ENCODE measurements at places on chromosomes 5 and 9.

- peak; percentile 91 for DNase-seq
These were observed 101.7 kb downstream of the UBAP2 start for GRCh38 chr9:33946779-33947535.

DNA sequence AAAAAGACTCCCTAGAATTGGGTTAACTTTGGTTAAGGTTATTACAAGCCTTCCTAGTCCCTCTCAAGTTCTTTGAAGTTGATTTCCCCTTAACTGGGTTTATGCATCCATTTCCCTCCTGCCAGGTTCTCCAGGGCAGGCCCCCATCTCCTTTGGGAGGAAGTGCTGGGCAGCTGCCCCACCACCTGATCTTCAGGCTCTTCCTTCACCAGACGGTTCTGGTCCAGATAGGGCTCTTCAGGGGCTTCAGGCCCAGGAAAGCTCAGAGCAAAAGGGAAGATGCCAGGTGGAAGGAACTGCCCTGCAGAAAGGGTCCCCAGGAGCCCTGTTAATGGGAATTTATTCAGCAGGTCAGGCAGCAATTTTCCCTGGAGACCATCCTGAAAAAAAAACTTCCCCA lies 2.1 kb downstream of the SMIM32 start:
- DNase-seq, result no peak

GRCh38 chr5:103679873-103680272 lies 117.3 kb upstream of the NUDT12 start:
- no peak for DNase-seq

DNA sequence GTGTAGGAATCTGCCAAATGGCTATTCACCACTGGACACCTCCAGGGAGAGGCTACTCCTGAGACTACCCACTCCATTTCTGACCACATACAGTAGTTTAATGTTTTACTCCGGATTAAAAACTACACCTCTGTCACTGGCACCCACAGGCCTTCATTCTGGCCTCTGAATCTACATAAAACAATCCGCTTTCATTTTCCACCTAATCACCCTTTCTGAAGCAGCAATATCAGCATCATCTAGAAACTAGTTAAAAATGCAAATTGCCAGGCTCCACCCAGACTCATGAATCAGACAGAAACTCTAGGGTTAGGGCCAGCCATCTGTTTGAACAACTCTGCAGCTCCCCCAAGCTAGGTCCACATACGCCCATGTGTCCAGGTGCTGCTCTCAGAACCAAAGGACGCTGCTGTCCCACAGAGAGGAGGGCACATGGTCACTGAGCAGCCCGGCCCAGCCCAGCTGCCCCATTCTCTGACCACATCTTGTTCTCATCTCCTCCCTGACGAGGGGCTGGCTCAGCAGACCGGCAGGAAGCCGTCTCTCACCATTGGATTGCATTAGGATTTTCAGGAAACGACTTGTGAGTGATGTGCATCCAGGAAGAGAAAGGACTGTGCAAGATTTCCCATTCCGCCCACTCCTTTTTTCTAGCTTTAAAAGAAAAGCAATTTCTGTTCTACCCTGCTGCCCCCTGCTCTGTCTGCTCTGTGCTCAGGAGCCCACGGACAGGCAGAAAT lies 34.7 kb downstream of the ADAM19 start:
- DNase-seq, result peak; percentile 68

GRCh38 chr9:115305543-115305942 lies 187.6 kb upstream of the TNC start:
- no peak for DNase-seq

GRCh38 chr9:70081120-70081495 lies 37.5 kb downstream of the MAMDC2 start:
- DNase-seq, result peak; percentile 44

DNA sequence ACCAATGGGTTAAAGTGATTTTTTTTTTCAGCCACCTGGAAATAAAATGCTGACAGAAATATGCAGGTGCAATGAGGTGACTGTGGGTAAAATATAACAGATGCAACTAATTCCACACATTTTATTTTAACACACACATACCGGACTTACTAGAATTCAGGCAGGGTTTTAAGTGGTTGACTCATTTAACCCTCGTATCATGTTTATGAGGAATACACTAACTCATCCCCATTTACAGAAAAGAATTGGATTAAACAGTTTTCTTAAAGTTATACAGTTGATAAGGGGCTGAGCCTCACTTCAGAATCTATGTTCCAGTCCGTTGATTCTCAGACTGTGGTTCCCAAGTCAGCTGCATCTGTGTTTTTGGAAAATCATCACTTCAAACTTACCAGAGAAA lies 207.5 kb downstream of the CHSY3 start:
- no peak for DNase-seq

DNA sequence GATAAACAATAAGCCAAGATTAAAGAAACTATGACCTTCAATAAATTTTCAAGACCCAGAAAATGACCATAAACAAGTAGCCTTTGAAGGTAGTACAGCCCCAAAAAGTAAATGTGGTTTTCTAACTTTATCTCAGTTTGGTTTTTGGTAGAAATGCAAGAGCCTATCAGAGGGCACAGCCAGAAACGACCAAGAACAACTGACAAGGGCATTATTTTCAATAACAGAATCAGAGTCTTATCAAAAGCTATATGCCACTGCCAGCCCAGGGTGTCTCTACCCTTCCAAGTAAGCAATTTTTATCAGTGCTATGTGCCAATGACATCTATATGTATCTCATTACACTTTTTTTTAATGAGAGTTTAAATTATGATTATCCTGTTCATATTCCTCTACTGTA lies 11.8 kb upstream of the SPINK6 start:
- no peak for DNase-seq

GRCh38 chr5:161966564-161966963 lies 101.0 kb upstream of the GABRG2 start:
- DNase-seq, result no peak

GRCh38 chr5:1547655-1548054 lies 23.9 kb upstream of the LPCAT1 start:
- no peak for DNase-seq

GRCh38 chr5:149644629-149645028 lies 63.3 kb downstream of the ARHGEF37 start:
- DNase-seq, result no peak

- DNase-seq, result no peak
These were observed 8.3 kb downstream of the ZDHHC11B start for GRCh38 chr5:775961-776861.

DNA sequence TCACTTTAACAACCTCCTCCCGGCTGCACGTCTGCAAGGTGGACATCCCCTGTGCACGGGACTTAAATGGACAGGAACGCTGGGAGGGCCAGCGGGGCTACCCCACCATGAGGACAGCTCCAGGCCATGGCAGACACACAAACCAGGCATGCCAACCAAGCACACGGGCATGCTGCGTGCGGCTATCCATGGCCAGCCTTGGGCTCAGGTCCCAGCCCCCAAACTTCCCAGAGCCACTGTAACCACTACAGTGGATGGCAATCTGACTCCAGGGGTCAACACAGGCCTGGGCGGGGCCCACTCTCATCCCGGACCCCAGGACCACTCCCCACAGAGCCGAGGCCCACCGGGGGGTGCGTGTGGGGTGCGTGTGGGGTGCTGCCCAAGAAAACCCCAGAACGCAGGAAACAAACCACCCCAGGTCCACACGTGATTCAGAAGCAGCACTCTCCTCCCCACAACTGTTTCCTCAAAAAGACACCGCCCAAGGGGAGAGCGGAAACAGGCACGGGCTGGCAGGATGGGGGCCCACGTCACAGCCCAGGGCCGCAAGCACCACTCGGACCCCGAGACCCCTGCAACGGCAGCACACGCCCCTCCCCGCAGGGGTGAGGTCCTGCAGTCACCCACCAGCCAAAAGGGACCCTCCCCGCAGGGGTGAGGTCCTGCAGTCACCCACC lies 7.4 kb downstream of the SLC12A7 start:
- DNase-seq, result no peak

DNA sequence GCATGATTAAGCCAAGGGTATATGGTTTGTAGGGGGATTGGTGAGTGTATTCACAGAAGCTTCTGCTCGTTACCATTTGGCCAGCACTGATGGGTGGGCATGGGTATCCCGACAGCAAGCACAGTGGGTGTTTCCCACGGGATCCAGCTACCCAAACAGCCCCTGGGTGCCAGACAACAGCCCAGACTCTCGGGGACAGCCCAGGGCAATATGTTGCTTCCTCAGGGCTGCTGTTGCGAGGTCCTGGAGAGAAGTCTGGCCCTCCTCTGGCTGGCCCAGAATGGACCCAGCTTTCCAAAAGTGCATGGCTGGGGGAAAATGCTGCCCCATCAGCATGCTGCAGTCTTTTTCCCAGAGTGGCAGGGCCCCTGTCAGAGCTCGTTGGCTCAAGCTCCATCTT lies 247.0 kb downstream of the IRX1 start:
- DNase-seq, result no peak

DNA sequence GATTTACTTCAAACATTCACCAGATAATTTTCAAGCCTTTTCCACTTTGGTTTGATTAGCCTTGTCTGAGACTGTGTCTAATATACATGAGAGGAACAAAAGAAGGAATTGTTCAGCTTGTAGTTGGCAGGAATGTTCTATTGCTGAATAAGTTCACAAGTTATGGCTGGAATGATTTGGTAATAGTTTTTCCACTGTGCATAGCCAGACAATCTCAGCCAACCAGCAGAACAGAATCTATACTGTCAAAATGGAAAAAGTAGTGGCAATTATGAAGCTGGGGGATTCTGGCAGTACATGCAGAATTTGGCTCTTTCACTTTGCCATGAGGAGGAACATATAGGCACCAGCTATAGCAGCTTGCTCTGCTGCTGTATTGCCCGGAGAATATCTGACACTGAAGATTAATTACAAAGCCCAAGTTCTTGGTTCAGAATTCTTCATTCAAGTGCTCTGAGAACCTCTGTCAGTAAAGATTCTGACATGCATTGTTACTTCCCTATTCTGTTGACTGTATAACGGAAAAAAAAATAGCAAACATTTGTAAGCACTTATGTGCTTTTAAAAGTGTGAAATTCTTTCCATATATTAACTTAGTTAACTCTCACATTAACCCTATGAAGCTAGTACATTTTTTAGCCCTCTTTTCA lies 150.6 kb downstream of the PRR16 start:
- DNase-seq, result no peak

DNA sequence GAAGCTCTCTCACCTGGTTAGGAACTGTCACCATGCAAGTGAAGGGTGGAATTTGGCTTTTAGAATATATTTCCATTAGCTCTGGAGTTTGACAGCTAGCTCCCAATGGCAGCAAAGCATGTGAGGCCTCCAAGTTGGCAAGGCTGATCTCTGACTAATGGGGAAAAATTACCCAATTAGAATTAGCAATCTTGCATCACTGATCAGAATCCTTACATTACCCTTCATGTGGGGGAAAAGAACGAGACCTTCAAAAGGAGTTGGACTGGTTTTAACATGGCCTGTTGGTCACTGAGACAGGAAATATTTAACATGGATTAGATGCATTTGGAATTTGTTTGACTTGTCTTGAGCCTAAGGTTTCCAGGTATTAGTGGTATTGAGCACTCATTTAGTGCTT lies 192.3 kb upstream of the GDNF start:
- no peak for DNase-seq

DNA sequence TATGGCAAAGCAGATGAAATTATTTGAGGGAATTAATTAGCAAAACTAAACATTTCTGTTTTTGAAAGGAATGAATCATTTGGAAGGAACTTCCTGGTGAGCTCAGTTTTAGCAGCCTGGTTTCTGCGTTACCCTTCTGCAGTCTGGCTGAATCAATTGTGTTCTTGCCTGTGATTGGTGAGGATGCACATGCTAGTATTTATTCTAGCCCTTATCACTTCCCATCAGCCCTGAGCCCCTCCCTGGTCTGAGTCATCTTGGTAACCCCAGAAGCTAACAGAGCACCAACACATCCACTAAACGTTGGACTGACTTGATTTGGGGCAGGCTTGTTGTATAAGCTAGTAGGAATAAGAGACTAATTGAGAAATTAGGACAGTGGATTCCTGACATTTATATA lies 6.6 kb downstream of the TJP2 start:
- DNase-seq, result peak; percentile 91

- DNase-seq, result no peak
These were observed 219.3 kb downstream of the CEMIP2 start for GRCh38 chr9:71549023-71549422.

DNA sequence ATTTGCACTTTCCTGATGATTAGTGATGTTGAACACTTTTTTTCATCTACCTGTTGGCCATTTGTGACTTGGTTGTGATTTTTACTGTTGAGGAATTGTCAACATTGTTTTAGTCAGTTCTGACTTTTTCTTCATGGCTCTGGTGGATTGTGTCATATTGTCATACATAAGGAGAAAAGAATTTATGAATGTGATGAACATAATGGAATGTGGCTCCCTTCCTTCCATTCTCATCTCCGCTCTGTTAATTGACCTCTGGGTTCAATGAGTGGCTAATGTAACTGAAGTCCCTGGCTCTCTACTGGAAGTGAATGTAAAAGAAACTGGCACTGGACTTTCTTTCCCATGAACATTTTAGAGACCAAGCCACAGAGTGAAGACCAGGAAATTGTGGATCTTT lies 49.2 kb downstream of the KIAA1958 start:
- no peak for DNase-seq

- no peak for DNase-seq
These were observed 58.5 kb downstream of the SECISBP2 start for GRCh38 chr9:89376741-89377351.

GRCh38 chr5:122751293-122751782 lies 23.5 kb upstream of the SNX2 start:
- peak; percentile 68 for DNase-seq
